Camera-type eye (tissue), 1 donor: ENCODE measurements at places on chromosomes 7 and 10. TPM values are rescaled to one million over a fixed set of nuclear protein-coding genes. Genes with fewer than 3 reads are reported as not detected.

CALHM1 gene
- total RNA-seq: not detected

SPDYE8 gene
- total RNA-seq: not detected

GOLGA7B gene
- 2.2 TPM for total RNA-seq

SLC18A3 gene
- 1.3 TPM for total RNA-seq

LRIT1 gene
- 51.8 TPM for total RNA-seq

STEAP1B gene
- total RNA-seq: 1.6 TPM

AKR1C8 gene
- total RNA-seq: 0.27 TPM

HYAL4 gene
- total RNA-seq: not detected

GNAI1 gene
- total RNA-seq: 65.3 TPM

TMEM213 gene
- total RNA-seq: not detected

FRAT1 gene
- total RNA-seq: 9.0 TPM

COL13A1 gene
- total RNA-seq: 8.1 TPM

HKDC1 gene
- total RNA-seq: 18.0 TPM

ADRA2A gene
- total RNA-seq: 4.9 TPM

PCLO gene
- 34.6 TPM for total RNA-seq

RAB19 gene
- total RNA-seq: 0.93 TPM

CYP26C1 gene
- total RNA-seq: 0.38 TPM

NPC1L1 gene
- total RNA-seq: not detected

TEX36 gene
- not detected for total RNA-seq

OR9A2 gene
- not detected for total RNA-seq
